Retina (tissue), 1 donor: ENCODE measurements at places on chromosomes 7 and 10.

DNA sequence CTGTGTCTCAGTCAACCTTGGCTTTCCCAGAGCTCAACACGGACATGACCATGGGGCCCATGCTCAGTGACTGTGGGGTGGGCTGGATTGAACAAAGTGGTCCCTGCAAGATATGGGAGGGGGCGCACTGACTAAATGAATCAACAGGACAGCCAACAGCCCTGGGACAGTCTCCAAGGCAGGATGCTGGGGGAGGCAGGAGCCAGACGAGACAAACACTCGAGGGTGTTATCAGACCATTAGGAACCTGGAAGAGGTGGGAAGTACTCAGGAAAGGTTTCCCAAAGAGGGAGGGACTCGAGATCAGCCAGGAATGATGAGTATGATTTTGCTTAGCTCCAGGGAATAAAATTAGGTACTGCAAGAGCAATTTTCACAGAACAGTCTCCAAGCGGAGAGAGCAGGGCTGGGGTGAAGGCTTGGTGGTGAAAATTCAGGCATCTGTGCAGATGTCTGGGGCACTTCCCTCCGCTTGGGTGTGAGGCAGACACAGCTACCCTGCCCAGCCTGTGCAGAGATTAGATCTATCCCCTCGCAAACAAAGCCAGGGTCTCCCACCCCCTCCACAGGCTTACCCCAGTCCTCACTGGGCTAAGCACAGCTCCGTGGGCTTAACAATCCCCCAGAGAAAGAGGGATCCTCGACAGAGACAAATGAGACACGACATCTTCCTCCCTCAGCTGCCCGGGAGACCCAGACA is 261.1 kb upstream of the ZMIZ1 start:
- DNase-seq = peak; percentile 61

- no peak for DNase-seq
These were observed 453.3 kb downstream of the DGKB start for GRCh38 chr7:14449291-14449690.

DNA sequence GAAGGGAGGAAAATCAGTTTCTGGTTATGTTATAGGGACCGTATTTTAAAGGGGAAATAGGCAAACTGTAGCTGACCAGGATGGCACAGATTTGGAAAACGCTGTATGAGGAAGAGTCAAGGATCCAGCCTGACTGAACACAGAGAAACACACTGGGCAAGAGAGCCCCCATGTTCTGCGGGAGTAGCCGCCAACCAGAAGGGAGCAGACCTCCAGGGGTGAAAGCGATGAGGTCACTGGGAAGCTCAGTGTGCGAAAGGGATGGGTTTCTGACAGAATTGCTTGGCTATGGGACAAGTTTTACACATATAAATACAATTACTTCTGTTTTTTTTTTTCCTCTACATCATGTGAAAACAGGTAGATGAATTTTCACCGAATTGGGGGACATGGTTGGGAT is 291.6 kb upstream of the PODXL start:
- no peak for DNase-seq

DNA sequence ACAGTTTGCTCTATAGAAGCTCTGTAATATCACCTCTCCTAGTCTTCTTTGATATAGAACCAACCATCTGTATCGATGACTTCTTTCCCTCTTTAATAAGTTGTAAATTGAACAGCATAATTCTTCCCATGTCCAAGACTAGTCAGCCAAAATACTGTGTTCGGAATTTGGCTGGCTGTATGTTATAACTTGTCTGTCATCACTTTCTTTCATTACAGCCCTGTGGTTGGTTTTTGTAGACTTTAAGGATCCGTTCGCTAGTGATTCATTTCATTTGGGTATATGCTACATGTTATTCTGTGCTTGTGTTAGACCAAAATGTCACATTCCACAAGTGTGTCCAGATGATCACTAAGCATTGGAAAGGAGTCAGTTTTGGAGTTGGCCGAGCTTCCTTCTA is 155.4 kb upstream of the ITGB1 start:
- DNase-seq = no peak

DNA sequence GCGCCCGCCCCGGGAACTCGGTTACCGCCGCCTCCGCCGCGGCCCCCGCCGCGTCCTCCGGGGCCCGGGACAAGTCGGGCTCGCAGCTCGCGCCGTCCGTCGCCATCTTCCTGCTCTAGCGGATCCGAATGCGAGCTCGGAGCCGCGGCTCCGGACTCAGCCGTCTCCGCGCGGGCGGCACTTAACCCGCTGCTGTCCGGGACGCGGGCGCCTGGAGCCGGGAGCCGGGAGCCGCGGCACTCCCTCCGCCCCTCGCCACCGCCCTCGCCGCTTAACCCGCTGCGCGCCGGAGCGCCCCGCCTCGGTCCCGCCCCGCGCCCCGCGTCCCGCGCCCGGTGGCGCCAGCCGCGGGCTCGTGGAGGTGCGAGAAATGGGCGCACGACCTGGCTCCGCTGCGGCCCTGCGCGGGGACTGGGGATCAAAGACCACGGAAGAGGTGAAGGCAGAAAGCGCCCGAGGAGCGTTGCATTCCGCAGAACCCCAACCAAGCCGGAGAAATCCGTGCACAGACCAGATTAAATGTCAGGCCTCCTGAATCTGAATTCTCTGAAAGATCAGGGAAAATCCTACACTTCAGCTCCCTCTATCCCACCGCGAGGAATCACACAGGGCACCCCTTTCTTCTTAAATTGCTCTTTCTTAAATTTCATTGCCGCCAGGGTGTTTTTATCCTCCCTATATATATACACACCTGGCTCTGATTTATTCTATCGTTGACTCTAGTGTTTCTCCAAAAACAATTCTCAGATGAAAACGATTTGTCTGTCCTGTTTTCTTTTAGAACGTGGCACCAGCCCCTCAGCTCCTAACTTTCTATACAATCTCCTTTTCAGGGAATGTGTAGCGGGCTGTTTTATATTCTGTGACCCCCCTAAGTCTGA is at the start of gene CTTNBP2:
Gene CTTNBP2 (minus strand): TSS at position 132 of the 881 bp plus-strand sequence. CDS start 26 bp downstream, at position 106.
- DNase-seq = peak; percentile 74

DNA sequence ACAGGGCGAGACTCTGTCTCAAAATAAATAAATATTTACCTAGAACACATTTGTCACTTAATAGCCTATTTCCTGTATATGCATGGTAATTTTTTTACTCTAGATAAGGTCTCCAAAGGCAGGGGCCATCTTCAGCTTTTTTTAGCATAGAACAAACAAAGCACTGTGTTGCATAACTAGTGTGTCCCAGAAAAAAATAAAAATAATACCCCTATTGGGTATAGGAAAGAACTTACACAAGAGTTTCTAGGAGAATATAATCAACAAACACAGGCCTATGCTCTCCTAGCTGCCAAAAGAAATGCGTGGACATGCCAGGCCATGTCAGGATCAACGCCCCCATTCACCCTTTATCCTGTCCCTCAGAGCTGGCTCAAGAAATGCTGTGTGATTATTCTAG is 103.6 kb downstream of the PARD3 start:
- DNase-seq = no peak

GRCh38 chr7:140506788-140507464 is 27.6 kb upstream of the MKRN1 start:
- DNase-seq = no peak

DNA sequence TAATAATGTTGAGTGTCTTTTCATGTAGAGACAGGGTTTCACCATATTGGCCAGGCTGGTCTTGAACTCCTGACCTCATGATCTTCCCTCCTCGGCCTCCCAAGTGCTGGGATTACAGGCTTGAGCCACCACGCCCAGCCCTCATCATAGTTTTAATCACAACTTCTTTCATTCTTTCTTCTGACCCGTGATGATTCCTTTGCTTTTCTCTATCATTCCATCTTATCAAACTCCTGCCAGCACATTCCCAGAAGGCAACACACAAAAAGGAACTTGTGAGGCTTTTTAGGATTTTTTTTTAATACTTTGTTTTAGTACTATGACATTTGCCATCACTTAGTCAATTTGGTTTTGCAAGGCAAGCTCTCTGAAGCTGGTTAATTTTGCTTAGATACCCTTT is 77.5 kb upstream of the MEOX2 start:
- DNase-seq = no peak

DNA sequence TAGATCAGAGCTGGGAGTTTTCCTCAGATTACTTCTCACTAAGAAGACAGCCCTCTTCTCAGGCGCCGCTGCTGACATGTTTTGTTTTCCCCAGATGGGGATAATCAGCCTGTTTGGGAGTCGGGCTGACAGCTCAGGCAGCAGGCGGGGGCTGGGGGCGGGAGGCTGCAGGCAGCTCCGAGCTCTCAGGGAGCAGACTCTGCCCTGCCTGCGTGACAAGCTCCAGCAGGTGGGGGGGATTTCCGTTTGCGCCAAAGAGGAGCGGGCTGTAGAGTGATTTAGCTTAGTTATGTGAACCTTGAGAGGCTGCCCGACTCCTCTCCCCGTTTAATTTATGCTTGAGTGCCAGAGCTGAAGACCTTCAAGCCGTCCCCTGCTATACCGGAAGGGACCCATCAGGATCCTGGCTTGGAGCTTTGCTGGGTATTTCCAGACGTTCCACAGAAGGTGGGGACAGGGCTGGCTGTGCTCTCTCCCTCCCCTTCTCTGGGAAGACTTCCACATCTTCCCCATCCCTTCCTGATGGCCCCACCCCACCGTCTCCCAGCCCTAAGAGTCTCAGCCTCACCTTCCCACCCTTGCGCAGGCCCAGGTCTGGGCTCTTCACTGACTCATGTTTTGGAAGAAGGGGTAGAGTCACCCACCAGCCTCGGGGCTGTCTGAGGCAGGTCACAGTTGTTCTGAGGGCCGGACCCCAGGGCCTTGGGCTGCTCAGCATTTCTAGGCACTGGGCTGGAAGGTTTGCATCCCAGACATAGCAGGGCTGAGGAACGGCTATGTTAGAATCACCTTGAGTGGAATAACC is 24.7 kb upstream of the ADCYAP1R1 start:
- DNase-seq = peak; percentile 67

DNA sequence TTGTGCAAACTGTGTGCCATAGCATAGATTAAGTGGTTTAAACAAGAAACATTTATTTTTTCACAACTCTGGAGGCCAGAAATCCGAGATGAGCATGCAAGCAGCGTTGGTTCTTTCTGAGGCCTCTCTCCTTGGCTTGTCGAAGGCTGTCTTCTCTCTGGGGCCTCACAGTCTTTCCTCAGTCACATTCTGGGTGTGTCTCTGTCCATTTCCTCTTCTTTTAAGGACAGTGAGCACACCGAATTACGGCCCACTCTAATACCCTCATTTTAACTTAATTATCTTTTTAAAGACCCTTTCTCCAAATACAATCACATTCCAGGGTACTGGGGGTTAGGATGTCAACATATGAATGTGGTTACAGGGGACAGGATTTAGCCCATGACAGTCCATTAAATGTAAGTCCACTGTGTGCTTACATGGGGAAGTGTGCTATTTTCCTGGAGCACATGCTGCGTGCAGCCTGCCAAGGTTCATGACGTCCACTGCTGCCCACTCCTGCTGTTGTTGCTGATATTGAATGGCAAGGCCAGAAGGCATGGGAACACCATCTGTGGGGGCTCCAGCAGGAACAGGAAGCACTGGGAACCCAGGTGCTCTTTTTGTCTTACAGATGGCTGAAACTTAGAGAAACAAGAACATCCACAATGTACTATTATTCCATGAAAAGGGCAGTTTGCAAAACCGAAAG is 365.5 kb downstream of the GALNT17 start:
- no peak for DNase-seq

DNA sequence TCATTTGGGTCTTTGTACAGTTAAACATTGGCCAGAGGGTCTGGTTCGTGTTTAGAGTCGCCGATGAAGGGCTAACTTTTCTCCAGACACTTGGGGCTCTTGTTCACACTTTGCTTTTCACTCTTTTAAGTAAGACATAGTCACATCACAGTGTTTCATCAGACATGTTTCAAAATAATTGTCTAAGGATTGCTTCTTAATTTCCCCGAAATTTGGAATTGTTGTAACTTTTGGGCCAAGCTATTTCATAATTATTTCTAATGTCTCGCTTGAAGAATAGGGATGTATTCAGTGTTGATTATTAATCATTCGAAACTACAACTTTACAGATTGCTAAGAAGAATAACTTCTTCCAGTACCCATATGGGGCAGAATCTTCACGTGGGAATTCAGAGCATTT is 92.8 kb downstream of the TCF7L2 start:
- DNase-seq = no peak

DNA sequence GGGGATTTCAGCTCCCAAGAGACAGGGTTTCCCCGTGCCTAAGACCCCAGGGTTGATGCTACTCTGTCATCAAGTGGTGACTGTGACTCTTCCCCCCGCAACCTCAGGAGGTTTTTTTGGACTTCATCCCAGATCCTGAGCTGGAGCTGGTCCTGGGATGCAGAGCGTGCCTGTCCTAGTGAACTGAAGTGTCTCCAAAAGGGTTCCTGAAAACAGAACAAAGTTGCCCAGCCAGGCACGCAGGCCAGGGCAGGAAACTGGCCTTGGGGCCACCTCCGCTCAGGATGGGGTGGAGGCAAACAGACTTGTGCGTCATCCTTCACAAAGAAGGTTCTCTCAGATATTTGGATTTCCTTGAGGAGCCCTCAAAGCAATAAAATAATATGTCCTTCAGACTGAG is 118.9 kb downstream of the ITIH5 start:
- DNase-seq = no peak

GRCh38 chr7:121002-121785 is 71.2 kb upstream of the FAM20C start:
- no peak for DNase-seq

DNA sequence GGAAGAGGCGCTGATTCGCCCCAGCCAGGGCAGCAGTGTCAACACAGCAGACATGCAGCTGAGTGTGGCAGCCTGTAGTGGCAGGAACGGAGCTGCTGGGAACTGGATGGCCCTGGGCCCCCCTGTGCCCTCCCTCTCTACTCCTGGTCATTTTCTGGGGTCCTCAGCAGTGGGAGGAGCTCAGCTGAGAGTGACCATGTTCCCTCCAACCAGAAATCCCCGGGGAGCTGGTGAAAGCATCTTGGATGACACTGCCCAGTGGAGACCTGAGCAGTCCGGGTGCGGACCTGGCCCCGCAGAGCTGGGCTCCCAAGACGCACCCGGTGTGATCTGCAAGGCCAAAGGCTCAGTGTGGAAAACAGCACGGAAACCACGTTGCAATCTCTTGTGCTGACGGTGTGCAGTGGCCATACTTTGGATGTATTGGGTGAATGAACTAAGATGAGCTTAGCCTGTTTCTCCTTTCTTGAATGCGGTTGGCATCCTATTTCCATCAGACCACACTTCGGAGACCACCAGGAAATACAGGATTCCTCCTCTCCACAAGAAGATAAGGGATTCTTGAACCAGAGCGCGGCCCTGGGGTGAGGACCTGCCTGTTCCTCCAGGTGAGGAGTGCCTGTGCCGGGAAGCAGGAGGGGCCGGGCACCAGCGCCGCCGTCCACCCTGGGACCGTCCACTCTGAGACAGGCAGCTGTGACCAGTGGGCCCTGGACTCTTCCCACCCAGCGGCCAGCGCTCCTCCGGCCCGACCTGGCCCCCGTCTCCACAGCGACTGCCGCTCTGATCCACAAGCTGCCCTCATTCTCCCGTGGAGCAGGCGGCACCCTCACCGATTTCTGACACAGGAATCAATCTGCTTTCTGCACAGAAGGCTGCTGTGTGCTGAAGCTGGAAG is 93.5 kb upstream of the DIP2C start:
- DNase-seq = peak; percentile 46

- DNase-seq = peak; percentile 57
These were observed 13.1 kb downstream of the LHFPL3 start for GRCh38 chr7:104341546-104341945.
